Activated naive CD8-positive, alpha-beta T cell treated with anti-CD3 and anti-CD28 coated beads, Interleukin-2, amount 50 U/mL, for 16 hours (primary cell): ENCODE measurements at places on chromosomes 2 and 18.

GRCh38 chr18:48031641-48032040 is 101.2 kb upstream of the SMAD2 start:
- DNase-seq: no peak

DNA sequence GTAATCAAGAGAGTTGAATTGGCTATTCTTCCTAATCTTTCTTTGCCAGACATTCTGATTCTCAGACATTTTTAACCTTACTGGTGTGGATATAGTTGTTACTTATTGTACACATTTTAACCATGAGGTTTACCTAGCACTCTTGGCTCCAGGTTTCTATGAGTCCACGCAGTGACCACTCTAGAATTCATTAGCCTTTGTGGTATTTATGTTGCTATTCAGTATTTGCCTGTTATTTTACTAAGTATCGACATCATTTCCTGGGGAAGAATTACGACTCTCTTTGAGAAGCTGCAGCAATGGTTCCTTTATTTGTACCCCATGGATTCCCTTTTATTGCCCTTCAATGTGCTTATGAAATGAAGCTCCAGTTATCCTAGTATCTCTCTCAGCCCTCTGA is 120.7 kb downstream of the RDH14 start:
- DNase-seq: no peak

- no peak for DNase-seq
These were observed 77.9 kb upstream of the ARL5A start for GRCh38 chr2:151905963-151906632.

DNA sequence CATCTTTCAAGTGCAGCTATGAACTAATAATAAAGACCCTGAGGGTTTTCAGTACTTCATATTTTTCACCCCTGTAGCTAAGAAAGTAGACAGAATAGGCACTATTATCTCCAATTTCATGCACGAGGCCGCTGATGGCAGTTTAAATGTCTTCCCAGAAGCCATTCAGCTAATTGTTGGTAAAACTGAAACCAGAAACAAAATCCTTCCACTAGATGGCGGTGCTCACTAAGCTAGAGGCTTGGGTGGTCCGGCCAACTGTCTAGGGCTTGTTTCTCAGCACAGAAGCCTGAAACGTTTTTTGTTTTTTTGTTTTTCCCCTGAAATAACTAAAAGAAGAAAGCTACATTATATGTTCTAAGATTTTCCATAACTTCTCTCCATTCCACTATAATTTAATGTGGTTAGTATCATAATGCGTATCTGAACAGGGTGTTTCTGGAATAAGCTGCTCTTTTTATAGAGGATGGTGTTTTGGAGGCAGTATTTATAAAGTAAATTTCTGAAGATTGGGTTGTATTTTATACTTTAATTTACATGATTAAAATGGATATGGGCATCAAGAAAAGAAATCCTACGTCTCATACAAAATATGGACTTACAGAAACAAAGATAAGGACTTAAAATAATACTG is 159.4 kb downstream of the PIK3C3 start:
- peak; percentile 21 for DNase-seq

GRCh38 chr2:29024882-29025430 is 43.9 kb downstream of the TOGARAM2 start:
- no peak for DNase-seq

GRCh38 chr2:7619203-7619970 is 702.2 kb downstream of the RNF144A start:
- no peak for DNase-seq

DNA sequence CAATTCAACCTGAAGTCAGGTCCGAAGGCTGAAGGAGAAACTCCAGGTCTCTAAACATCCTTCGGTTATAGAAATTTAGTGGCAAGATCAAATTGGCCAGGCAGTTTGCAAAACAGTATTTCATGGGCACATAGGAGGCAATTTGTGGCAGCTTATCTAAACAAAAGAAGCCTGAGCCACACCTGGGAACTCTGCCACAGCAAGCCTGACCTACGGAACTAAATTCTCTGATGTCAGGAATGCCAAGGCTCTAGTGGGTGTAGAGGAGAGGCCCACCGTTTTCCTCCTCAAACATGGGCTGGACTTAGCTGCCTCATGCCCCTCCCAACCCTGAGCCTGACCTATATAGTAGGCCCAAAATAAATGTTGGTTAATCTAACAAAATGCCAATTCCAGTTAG is 16.0 kb downstream of the SATB2 start:
- DNase-seq: no peak

DNA sequence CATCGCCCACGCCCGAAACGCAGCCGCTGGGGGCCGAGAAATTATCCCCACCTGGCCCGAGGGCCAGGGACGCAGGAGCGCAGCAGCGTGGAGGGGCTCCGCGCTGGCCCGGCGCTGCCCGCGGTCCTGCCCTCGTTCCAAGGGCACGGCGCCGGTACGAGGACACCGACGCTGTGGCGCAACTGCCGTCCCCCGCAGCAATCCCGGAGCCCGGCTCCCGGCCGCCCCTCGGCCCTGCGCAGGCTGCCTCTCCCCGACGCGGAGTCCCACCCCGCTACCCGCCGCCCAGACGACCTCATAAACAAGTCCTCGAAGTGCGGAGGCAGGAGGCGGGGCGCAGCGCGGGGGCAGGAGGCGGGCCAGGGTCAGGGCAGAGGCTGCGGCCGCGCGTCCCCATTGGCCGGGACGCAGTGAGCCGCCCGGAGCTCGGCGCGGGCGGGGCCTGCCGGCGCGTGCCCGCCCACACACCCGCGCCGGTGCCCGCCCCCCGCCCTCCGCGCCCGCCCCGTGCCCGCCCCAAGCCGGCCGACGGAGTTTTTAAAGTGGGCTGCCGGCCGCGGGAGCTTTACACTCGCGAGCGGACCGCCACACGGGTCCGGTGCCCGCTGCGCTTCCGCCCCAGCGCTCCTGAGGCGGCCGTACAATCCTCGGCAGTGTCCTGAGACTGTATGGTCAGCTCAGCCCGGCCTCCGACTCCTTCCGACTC is at the start of gene EPAS1:
Gene EPAS1, plus strand, starts transcription at position 568 of the 706 bp plus-strand sequence. CDS start 505 bp downstream, outside the sequence.
- peak; percentile 37 for DNase-seq

- DNase-seq: no peak
These were observed 74.4 kb downstream of the MEIS1 start for GRCh38 chr2:66509326-66509811.

DNA sequence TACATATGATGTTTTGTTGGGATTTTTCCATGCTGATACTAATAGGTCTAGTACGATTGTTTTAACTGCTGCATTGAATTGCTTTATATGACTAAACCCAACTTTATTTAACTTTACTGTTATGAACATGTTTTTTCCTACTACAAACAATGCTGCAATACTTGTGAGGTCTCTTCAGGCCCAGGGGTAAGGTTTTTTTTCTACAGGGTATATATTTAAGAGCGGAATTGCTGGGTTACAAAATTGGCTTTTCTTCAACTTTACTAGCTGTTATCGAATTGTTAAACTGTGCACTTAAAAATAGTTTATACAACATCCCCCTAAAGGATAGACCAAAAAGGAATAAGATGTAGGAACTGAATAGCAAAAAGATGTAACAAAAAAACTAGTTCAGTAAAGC is 78.5 kb upstream of the TMEM178A start:
- DNase-seq: no peak

DNA sequence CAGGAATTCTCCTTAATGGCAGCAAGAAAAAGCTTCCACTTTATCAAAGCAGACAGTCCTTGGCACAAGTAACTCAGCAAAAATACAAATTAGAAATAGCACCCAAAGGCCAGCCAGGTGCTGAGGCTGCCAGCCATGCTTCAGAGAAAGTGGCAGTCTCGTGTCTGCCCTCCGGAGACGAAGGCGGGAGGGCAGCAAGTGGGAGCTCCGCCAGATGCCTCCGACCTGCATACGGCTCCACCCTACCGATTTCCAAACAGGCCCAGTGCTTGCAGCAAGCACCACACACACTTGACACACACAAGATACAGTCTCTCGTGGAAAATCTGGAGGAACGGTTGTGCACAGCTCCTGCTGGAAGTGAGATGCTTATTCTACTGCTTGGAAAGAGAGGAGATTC is 134.9 kb upstream of the REV1 start:
- DNase-seq: no peak

DNA sequence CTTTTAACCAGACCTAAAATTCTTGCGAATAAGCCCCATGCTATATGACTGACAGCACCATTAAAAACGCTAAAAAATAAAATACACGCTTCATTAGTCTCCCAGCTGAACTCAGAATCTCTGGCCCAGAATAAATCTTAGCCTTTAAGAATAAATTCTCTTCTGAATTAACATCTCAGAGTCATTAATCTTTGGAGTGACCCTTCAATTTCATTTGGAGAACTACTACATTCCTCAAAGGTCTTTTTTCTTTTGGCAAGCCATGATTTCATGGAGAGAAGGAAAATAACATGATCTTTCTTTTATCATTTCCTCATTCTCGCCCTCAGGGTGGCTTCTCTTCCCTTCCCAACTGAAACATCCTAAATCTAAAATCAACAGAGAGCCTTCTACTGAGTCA is 259.0 kb downstream of the AFF3 start:
- no peak for DNase-seq

DNA sequence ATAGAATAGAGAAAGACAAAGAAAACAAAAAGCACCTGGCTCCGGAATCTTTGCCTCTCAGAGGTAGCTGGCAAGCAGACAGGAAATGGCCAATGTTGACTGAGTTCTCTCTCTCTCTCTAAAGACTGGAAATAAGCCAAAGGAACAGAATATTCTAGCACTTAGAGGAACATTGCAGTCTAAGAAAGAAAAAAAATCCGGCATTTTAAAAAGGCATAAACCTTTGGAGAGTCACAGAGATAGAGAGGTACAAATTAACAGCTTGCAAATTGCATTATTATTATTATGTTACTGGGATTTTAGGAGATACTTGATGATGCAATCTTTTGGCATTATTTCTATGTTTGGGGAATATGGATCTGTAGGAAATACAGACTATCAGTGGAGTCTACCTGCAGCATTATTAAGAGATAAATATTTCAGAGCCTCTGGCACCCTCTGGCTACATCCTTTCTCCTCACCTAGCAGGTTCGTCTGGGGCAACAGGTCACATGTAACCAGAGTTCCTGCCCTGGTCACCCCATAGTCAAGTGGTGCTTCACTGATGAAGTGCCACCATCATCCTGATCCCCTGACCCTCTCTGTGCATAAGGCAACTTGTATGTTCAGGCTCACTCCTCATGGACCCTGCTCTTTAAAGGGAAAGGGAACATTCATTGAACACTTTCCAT is 318.9 kb upstream of the ACVR2A start:
- no peak for DNase-seq
